ENCODE measurements at places on chromosomes 4 and X.

DNA sequence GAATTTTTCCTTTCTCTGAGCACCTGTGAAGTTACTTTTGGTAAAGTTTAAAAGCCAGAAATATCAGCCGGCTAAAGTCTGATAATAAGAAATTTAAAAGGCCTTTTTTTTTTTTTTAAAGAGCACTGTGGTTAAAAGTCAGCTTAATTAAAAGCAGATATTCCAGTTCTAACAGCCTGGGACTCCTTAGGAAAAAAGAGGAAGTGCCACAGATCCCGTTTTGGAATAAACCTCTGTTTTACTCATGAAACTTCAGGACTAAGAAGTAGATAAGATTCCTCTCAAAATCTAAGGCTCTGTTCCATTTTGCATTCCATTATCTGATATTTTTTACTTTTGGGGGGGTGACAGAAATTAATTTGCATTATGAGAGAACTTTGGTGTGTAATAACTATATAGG lies 37.8 kb downstream of the ABCB7 start:
- no peak for DNase-seq

GRCh38 chrX:122113376-122113775 lies 1066.0 kb downstream of the GLUD2 start:
- DNase-seq, result no peak

GRCh38 chrX:23369027-23369426 lies 34.4 kb downstream of the PTCHD1 start:
- DNase-seq, result no peak

GRCh38 chrX:134186362-134187121 lies 50.4 kb upstream of the CCDC160 start:
- DNase-seq, result no peak

GRCh38 chr4:10682397-10682796 lies 2.2 kb downstream of the CLNK start:
- no peak for DNase-seq

- no peak for DNase-seq
These were observed 60.9 kb upstream of the TRPC3 start for GRCh38 chr4:122012735-122013134.

All from activated T-cell treated with anti-CD3 and anti-CD28 coated beads for 48 hours (primary cell).